Osteoblast (primary cell): ENCODE measurements at places on chromosomes 5 and 9.
A peak's percentile ranks its signal among the peaks of the same experiment; 100 is the strongest.

GRCh38 chr9:81705578-81705977, 16.2 kb upstream of the TLE1 start:
- no peak for DNase-seq

GRCh38 chr5:179254638-179255271, 90.5 kb downstream of the ADAMTS2 start:
- peak; percentile 42 for DNase-seq

DNA sequence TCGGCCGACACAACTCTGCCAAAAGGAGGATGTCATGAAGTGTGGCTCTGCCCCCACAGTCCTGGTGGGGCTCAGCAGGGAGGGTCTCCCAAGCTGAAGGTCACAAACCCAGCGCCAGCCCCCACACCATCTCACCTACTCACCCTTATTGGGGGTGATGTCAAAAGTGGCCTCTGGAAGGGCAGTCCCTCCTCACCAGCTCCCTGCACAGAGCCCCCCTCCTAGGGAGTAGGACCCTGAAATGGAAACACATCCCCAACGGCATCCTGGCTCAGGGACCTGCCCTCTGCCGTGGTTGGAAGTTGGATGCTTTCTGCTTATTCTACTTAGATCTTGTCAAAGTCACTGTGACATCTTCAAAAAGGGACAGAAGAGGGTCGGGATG, 89.5 kb downstream of the NSUN2 start:
- no peak for DNase-seq

DNA sequence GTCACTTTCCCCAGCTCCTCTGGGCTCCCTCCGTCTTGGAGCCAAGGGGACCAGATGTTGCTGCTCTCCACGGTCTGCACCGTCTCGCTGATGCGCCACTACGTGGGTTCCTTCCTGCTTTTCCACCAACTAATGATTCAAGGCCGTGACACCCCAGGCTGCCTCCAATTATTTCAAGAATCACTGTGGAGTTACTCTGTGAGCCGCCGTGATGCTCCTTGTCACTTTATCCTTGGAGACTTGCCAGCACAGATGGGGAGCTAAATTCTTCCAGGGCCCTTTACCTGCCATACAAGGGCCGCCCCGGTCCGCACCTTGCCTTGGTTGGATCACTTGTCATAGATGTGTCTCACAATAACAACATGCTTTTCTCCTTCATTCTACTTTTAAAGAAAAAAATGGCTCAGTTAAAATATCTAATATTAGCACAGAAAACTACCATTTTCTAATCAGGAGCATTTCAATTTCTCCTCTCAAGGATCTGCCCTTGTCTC, 202.0 kb downstream of the FSTL4 start:
- DNase-seq, result no peak

DNA sequence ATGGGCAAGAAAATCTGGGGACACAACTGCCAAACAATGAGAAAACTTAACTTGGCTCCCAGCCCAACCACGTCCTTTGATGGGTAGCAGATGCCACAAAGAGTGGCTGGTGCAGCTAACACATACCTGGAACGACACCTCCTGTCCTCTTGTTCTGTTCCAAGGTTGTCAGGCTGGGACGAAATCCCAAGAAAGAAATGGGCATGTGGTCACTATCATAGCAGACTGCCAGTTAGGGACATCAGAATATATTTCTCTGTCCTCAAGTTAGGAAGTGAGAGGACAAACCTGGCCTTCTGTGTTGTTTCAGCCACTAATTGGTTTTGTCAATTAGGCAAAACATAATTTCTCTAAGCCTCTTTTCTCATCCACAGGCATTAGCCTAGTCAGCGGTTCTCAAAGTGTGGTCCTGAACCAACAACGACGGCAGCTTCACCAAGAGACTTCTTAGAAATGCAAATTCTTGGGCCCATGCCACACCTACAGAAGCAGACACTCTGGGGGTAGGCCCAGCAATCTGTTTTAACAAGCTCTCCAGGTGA, 63.4 kb downstream of the RAPGEF1 start:
- peak; percentile 42 for DNase-seq

- DNase-seq, result no peak
Measured at GRCh38 chr5:10904862-10905432, 143.9 kb upstream of the DAP start.

- DNase-seq, result no peak
Measured at GRCh38 chr5:110224050-110224449, 502.4 kb downstream of the TMEM232 start.
